Kidney tubule cell (primary cell): ENCODE measurements at places on chromosomes 7 and 10.

DNA sequence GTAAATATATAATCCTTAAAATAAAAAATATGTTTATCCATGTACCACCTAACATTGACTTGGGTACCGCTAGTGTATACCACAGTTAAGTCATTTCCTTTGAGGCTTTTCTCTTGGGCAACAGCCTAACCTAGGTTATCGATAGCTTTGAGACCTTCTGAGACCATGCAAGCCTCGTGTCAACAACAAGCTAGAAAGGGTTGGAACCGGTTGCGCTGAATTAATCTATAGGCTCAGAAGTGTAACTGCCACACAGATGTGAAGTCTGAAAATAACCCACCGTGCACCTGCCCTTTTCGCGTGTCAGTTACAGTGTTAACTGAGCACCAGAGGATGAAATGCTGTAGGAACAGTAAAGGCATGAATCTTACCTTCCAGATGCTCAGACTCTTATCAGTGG lies 59.8 kb downstream of the ARID5B start:
- no peak for DNase-seq

GRCh38 chr10:90779548-90779947 lies 78.3 kb downstream of the HTR7 start:
- DNase-seq = no peak

DNA sequence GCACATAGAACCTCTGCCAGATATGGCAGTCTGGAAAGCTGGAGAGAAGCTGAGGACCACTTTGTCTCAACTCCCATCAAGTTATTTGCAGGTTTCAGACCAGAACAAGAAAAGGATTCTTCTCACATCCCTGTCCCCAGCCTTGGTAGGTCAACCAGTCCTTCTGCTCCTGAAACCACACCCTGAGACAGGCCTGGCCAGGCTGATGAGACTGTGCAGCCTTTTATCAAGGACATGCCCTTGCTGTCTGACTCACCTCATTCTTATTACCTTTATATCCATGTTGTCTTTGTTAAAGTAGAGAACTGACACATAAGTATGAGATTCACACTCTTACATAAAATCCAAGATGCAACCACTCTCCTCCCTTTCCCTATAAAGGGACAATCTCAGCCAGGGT lies 354.9 kb downstream of the PLXNA4 start:
- DNase-seq = no peak

DNA sequence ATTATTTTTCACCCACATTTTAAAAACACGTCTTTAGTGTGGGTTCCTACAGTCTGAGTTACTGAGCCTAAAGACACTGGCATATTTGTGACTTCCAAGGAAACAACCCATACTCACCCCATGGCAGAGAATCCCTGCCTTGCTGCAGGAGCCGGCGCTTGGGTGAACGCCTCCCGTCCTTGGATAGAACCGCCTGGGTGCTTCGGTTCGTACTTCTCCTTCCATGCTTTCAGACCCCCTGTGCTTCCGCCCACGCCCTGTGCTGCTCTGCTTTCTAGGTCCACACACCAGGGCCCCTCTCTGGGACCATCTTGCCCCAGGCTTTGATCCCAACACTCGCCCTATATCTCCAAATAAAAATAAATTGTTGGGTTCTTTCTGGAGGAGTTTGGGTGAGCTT lies 125.8 kb downstream of the PTPRN2 start:
- no peak for DNase-seq

DNA sequence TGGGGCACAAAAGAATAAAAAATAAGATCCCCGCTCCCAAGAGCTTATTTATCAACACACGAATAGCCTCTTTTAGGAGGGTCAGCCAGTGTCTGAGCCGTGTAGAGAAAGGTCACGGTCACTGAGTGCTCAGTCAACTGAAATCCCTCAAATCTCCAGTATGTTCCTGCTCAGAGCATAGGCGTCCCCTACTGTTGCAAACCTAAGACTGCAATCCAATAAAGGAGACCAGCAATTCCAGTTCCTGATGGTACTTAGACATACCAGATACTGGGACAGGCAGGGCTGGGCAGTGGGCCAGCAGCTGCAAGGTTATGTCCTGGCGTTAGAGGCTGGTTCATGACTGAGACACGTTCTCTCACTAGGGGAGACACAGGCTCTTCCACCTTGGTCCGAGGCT lies 93.6 kb downstream of the CACNB2 start:
- peak; percentile 76 for DNase-seq

DNA sequence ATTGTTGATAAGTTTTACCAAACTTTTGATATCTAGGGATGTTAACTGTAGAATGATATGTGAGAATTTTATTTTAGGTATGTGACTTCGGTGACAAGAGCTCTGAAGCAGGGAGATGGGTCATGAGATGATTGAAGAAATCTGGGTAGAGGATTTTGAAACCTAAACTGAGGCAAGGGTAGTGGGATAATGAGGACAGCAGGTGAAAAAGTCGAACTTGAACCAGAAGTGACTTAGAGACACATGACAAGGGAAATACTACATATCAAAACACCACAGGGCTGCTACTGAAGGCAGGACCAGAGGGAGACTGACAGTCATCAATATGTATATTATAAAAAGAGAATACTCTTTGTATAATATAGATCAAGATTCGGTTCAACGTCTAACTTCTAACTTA lies 113.2 kb downstream of the WDFY4 start:
- no peak for DNase-seq

DNA sequence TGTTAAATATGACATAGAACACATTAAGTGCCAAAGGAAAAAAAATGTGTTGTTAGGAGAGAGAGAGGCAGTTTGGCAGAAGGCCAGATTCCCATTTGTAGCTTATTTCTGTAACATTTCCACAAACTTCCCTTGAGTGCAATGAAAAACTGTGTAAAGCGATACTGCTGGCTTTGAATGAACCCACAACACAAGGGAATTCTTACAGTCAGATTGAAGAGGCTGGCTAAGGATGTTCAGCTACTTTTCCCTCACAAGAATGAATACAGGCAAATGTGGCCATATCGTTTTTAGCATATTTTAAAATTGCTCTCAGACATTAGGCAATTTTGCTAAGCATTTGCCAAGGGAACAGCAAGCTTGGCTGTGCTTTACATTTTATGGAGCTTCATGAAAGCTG lies 614.1 kb upstream of the FZD8 start:
- no peak for DNase-seq

DNA sequence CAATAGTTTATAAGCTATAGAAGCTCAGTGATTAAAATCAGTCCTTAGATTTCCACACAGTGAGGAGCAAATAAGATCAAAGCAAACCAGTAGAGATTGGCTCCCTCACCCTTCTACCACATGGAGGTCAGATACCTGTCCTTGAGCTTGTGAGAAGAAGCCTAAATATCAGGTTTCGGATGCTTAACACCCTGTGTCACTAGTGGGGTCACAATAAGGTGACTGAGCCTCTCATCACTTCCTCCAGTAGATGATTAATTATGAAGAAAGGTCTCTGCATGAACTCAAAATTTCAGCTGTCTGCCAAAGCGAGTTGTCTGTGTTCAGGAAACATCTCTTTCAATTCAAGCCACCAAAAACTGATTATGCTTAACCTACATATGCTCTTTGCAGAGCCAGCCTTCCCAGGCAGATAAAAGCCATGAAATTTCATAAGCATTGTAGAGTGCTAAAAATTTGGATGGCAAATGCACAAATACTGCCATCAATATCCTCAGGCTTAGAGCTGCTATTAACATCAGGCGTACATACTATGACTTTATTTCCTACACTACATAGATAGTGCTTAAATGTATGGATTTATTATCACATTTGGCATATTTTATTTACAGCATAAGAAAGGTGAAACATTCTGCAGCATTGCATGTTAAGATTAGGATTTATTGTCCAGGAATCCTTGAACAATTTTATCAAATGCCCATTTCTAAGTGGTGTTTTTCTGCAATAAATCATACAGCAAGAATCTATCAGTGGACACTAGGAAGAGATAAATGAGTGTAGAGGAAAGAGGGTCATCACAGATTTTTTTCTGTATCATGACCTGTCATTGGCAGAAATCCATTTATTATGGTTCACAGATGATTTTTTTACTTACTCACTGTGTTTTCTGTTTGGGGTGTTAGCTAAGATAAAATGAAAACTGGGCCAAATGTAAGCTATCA lies 285.1 kb upstream of the SP8 start:
- DNase-seq = peak; percentile 33

DNA sequence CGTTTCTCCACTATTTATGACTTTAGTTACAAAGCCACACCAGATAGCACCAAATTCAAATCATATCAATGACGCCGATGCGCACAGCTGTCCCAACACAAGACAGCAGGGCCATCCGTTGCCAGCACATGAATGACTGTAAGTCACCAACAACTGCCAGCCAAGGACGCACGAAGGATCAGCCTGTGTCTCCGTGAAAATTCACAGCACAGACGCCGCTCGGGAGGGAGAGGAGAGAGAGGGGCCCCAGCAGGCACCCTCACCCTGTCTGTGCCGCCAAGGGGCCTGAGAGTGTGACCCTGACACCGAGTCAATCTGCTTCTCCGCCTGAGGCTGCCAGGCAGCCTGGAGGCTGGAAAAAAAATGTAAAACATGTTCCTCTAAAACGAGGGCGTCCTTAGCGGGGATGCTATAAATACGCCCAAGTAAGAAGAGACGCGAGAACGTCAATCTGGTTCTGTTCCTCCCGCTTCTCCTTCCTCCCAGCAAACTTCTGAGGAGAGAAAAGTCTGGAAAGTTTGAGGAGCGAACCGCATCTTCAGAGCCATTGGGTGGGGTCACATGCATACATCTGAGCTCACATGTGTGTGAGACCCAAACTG lies 111.2 kb downstream of the PTPRN2 start:
- DNase-seq = no peak

DNA sequence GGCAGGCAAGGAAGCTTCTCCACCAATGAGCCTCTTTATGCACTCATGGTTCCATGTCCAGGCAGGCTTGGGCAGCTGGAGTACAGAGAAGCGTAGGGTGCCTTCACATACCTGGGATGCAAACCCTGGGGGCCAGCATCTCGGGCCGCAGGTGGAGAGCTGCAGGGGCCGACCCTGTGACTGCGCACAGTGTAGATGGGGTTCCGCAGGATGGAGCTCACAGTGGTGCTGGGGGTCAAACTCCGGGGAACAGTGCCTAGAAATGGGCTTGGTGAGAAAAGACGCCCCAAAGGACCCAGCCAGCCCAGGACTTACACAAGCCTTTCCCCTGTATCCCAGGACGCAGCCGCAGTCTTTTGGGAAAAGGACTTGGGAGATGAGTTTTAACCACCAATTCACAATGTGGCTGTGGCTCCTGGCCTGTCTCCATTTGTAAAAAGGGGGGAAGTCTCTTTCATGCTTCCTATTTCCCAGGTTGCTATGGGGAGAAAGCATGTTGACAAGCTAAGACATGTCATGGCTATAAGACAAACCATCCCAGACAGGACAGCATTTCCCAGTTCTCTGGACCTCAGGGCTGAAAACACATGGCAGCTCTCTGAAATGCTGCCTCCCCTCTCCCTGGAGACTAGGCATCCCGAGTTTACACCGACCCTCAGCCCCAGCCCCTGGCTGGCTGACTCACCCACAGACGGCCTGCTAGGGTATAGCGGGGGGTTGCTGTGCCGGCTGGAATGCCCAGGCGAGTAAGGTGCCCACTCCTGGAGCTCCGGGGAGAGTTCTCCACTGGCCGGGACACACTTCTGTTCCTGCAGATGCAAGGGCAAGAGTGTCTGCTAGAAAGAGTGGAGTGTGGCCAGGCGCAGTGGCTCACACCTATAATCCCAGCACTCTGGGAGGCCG lies 107.1 kb downstream of the DLG5 start:
- DNase-seq = no peak

GRCh38 chr7:117830422-117830954 lies 42.8 kb downstream of the CTTNBP2 start:
- no peak for DNase-seq
